ENCODE measurements at places on chromosomes 11 and 22.

- DNase-seq = no peak
These were observed 988 bp upstream of the FLI1 start for GRCh38 chr11:128692753-128693415.

- no peak for DNase-seq
These were observed 603.7 kb downstream of the TBC1D22A start for GRCh38 chr22:47366026-47366767.

DNA sequence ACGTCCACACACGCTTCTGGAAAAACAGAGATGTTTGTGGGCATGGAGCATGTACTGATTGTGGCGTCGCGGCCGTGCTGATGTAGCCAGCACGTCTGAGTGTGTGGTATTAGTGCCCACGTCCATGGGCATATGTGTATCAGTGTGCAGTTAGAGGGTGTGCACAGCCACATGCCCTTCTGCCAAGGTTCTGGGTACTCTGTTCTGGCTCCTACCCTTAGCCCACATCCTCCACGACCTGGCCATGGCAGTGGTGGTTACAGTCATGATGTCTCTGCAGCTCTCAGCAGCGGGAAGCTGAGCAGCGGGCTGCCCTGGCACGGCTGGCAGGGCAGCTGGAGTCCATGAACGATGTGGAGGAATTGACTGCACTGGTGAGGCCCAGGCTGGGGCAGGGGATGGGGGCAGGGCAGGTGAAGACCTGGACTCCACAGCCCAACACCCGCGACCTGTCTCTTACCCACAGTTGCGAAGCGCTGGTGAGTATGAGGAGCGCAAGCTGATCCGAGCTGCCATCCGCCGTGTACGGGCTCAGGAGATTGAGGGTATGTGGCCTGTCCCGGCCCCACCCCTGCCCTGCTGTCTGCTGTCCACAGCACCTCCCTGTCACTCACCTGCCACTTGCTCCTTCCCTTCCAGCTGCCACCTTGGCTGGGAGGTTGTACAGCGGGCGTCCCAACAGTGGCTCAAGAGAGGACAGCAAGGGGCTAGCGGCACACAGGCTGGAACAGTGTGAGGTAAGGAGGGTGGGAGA is 7.3 kb downstream of the SMTN start:
- DNase-seq = no peak

DNA sequence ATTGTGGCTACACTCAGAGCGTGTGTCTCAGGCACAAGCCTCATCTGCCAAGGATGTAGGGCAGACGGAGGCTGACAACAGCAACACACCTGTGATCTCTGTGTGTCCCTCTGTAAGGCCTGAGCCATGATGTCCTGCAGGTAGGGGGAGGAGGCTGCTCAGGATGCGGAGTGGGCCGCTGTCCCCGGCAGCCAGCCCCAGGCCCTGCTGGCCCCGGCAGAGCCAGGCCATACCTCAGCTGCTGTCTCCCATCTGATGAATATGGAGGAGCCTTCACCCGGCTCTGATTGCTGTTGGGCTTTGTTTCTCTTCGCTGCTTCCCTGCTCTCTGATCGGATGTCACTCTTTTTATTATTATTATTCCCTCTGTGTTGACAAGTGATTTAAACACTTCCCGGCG is 83.6 kb upstream of the NCAM1 start:
- no peak for DNase-seq

GRCh38 chr11:215581-216037 is 8.1 kb downstream of the RIC8A start:
- no peak for DNase-seq

GRCh38 chr22:48705917-48706605 is 1121.6 kb downstream of the BRD1 start:
- no peak for DNase-seq
